ENCODE measurements at places on chromosomes 16 and 17.

GRCh38 chr17:59154292-59154720 lies 680 bp downstream of the SKA2 start:
- peak; percentile 19 for DNase-seq

GRCh38 chr17:39687546-39688474 lies at the start of gene PGAP3:
Gene PGAP3 (minus strand): TSS chr17:39688057. CDS start chr17:39688014, 43 bp downstream.
- peak; percentile 74 for DNase-seq

GRCh38 chr17:6191405-6192324 lies 121.5 kb downstream of the WSCD1 start:
- DNase-seq = no peak

DNA sequence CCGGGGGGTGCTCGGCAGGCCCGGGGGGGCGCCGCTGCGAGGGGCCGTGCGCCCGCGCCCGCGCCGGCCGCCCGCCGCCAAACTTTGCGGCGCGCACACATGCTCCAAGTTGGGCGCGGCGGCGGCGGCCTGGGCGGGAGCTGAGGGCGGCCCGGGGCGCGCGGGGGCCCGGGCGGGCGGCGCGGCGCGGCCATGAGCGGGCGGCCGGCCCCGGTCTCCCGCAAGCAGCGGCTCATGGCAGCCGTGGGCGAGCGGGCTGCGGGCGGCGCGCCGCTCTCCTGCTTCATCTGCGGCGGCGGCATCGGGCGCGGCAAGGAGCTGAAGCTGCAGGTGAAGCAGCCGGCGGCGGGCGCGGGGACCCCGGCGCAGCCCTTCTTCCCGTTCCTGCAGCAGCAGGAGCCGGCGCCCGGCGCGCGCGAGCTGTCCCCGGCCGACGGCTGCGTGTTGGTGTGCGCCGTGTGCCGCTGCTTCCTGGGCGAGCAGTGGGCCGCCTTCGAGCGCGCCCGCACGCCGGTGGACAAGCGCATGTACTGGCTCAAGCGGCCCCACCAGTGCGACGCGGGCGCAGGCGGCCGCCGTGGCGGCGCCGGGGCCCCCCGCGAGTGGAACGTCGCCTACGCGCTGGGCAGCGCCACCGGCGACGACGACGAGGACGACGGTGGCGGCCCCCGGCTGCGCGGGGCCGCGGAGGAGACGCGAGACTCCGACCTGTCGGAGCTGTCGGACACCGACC lies 57.2 kb upstream of the CIBAR2 start:
- DNase-seq = no peak

DNA sequence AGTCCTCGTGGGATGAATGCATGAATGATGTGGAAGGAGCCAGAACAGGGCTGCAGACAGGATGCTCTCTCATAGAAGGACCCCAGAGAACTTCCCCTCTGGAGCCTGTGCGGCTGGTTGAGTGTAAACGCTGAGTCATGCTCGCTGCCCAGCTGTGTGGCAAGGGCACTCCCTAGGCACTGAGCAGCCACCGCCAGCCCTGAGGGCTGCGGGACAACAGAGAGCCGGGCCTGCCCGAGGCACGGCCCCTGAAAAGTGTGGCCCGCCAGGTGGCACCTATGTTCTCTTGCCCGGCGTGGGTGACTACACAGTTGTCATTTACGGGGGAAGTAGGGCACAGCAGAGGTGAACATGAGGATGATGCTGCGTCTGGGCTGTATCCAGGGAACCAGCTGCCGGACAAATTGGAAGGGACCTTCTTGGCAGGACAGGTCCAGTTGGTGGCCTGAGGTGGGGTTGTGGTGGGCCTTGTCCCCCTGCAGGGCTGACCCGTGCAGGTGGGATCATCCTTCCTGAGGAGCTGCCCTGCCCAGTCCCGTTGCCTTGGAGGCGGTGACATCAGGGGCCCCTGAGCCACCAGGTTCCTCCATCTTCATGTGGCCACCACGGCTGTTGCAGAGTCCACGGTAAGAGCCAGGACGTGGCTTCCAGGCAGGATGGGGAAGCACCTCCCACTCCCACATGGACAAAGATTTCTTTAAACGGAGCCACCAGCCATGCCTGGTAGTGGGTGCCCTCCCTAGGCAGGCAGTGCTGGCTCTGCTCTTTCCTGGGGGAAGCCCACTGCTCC lies 94.8 kb upstream of the CBX4 start:
- DNase-seq = no peak

DNA sequence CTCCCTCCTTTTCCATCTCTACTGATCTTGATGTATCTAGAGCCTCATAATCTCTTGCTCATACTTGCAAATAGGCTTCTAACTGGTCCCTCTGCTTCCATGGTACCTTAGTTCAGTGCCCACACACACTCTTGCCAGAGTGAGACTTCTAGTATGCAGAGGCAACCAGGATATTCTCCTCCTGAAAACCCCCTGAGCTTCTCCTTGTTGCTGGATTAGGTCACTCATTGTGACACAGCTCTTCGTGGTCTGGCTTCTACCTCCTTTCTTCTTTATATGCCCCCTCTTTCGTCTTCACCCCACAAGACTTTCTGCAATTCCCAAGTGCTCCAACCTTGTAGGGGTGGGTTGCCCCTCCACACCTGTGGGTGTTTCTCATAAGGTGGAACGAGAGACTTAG lies 2.5 kb upstream of the FAM20A start:
- DNase-seq = no peak

DNA sequence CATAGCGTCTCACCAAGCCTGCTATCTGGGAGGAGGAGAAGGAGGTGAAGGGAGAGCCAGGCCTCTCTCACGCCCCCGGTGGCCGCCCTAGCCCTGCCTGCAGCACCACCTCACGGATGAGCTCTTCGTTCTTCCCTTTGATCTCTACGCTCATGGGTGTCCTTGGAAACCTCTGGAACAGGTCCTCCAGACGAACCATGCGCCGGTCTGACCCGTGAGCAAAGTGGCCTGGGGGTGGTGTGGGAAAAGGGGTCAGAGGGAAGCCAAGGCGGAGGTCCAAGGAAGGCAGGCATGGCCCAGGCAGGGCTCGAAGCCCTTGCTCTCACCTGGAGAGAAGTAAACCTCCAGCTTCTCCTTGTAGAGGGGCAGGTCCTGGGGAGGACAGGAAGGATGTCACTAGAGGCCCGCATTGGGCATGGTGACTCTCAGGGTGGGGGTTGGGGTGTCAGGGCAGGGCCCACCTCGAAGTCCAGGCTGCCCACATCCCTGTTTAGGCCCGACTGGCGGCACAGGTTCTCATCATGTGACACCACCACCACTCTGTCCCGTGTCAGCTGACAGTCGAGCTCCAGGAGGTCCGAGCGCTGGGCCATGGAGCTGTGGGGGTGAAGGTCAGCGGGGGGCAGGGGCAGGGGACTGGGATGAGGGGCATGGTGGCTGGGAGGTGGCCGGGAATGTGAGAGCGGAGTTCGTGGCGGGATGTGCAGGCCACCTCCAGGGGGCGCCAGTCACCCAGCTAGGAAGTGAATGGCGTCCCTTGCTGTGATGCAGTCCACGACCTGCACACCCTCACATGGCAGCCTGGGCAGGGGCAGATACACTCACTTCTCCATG lies 923 bp downstream of the GDPD3 start:
- DNase-seq = no peak
